ENCODE measurements at places on chromosomes 3 and 15.

- no peak for DNase-seq
These were observed 47.5 kb downstream of the ZNF609 start for GRCh38 chr15:64507845-64508244.

GRCh38 chr3:22366781-22367180 lies 615.8 kb upstream of the ZNF385D start:
- no peak for DNase-seq

DNA sequence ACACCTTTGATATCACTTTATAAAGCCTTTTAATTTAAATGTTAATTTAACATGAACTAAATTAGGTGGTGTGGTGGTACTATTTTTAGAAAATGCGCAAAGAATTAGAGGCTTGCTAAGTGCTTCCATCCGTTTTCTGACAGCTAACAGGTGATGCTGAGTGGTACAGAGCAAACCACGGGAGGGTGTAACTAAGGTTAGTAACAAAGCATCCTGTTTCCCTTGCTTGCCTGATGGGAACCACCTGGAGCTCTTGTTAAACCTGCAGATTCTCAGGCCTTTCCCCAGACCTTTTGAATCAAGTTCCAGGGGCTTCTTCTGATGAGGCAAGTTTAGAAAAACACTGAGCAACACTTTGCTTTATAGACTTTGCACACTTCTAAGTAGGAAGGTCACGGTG lies 101.0 kb downstream of the ATG7 start:
- DNase-seq: no peak

- DNase-seq: no peak
These were observed 168.9 kb downstream of the RAP2B start for GRCh38 chr3:153330901-153331300.

DNA sequence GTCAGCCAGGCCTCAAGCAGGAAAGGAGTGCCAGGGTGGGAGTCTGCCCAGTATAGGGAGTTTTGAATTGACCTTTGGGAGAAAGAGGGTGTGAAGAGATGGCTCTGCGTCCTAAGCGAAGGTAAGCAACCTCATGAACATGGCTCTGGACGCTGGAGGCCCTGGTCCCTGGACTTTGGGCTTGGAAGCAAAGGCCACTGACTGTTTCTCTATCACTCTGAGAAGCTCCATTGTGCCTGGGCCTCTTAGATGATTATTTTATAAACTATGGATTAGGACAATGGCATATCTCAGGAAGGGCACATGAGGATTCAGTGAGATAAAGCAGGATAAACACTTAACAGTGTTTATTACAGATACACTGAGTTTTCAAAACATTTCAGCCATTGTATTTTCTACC lies 59.0 kb downstream of the SUCLG2 start:
- DNase-seq: no peak

GRCh38 chr3:3800685-3801493 lies 1.7 kb downstream of the LRRN1 start:
- no peak for DNase-seq

Data from esophagus squamous epithelium (tissue), 5 donors.